ENCODE measurements at places on chromosomes 5 and 9.

DNA sequence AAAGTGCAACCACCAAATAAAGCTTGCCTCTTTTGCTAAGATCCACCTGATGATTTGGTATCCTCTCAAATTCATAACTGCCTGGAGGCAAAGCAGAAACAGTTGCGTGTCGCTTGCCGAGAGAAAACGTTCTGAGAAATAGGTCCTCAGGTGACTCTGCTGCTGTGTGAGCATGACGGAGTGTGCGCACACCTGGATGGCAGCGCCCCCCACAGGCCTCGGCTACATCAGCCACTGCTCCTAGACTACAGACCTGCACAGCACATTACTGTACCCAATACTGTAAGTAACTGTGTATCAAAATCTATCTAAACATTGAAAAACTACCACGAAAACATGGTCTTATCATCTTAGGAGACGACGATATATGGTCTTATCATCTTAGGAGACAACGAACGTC lies 87.4 kb downstream of the CAMSAP1 start:
- DNase-seq = no peak

DNA sequence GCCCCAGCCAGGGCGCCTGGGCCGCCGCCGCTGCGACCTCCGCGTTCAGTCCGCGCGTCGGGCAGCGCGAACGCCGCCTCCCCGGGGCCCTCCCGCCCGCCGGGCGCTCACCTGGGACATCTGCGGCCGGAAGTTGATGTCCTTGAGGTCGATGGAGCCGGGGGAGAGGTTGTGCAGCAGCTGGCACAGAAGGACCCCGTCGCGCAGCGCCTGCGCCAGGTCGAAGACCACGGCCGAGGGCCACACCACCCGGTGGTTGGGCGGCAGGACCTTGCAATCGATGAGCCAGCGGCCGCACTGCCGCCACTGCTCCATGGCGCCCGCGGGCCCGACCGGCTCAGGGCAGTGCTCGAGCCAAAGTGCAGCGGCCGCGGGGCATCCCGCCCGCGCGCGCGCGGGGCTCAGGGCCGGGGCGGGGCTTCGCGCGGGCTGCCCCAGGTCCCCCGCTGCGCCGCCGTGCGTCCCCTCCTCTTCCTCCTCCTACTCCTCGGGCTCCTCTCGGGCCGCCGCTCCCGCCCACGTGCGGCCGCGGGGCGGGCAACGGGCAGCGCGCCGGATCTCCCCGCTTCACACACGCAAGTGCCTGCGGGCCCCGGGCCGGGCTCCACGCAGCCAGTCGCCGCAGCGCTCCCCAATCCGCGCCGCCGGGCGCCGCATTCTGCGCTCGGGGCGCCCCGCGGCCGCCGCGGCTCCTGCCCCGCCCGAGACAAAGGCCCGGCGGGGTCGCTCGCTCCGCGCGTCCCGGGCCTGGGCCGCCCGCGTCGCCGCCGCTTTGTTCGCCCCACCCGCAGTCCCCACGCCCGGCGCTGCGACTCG lies at the start of gene VAV2:
Gene VAV2, minus strand, starts transcription at position 361 of the 816 bp plus-strand sequence. Its CDS starts 46 bp downstream, at position 315.
- peak; percentile 14 for DNase-seq

- DNase-seq = no peak
Measured at GRCh38 chr5:14148890-14149671, 5.9 kb downstream of the TRIO start.

- DNase-seq = no peak
Measured at GRCh38 chr5:38330207-38330606, 71.8 kb downstream of the EGFLAM start.

DNA sequence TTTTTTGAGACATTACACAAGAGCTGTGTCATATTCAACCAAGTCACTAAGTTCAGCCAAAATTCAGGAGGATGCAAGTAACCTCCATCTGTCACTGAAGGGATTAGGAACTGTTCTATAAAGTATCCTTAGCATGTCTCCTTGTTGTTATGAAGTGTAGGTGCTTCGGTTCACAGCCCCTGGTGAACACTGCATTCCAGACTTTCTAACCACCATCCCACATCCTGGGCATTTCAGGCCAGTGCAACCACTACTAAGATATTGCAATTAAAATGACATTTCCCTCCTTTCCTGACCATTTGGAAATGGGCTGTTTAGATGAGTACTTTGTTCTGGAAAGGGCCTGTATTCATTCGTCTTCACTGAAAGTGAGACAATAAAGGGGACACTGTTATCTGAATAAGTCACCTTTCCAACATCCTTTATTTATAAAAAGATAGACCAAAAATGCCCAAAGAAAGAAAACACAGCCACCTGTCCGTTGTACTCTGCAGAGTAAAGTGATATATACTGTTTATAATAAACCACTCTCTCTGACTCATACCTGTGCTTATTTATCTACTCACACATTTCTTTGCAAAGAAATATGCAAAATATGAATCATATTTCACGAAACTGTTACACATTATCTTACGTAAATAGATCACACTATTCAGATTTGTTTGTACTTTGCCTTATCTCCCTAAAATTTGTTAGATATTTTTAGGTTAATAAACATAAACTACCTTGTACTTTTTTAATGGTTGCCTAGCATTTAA lies 861.9 kb downstream of the CDH18 start:
- DNase-seq = no peak

GRCh38 chr9:3746296-3747275 lies 220.8 kb upstream of the RFX3 start:
- DNase-seq = no peak

- no peak for DNase-seq
Measured at GRCh38 chr9:20559231-20559890, 62.9 kb downstream of the MLLT3 start.

GRCh38 chr9:128946571-128947276 lies 679 bp downstream of the DOLK start:
- no peak for DNase-seq
